ENCODE measurements at places on chromosomes 1 and 21.

- H3K36me3 ChIP-seq: no peaks in the 10 kb centered on the region
- no peak for DNase-seq
Observed at GRCh38 chr1:16042096-16042495, 1.5 kb upstream of the CLCNKB start.

- H3K27ac ChIP-seq: no peak overlapping the region
- H3K36me3 ChIP-seq: no peaks in the 10 kb centered on the region
- H3K27me3 ChIP-seq: no peaks in the 10 kb centered on the region
- H3K4me3 ChIP-seq: no peak overlapping the region
- H3K4me1 ChIP-seq: no peaks in the 10 kb centered on the region
Observed at GRCh38 chr1:44723496-44724295, 7.3 kb downstream of the RNU5D-1 start.

DNA sequence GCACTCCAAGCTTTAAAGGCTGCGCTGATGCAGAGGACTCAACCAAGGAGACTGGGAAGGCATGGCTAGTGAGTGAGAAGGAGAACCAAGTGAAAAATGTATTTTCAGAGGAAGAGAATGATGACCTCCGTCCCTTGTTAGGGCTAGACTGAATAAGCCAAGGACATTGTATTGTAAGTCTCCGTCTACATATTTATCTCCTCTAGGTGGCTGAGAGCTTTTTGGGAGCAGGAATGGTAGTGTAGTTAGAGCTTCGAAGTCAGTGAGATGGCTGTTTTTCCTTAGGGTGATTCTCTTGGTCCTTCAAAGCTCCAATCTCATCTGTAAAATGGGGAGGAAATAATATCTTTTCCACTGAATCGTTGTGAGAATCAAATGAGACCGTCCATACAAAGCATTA lies 37.6 kb downstream of the ZBTB40 start:
- H3K4me3 ChIP-seq: no peak overlapping the region
- H3K27me3 ChIP-seq: no peaks in the 10 kb centered on the region
- no peaks in the 10 kb centered on the region for H3K36me3 ChIP-seq
- DNase-seq: no peak

DNA sequence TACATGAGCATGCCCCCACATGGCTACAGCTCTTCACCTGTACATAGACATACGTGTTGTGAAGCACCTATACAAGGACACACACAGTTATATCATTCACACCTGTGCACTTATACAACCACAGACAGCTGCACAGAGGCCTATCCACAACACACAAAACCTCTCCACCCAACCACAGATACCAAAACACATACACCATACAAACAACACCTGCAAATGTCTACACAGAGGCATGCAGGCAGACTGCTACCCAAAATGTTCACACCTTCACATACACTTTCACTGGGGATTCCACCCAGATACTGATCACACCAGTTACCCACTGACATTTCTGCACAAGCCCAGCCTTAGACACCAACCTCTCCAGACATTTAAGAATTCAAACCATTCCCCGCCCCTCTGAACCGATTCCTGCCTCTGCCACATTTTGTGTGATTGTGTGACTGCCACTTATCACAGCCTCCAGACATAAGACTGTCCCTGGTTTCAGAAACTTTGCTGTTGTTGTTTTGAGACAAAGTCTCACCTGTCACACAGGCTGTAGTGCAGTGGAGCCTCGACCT lies 2.0 kb downstream of the C1orf232 start:
- no peak overlapping the region for H3K4me3 ChIP-seq
- H3K27me3 ChIP-seq: no peaks in the 10 kb centered on the region
- no peaks in the 10 kb centered on the region for H3K4me1 ChIP-seq
- H3K36me3 ChIP-seq: no peaks in the 10 kb centered on the region
- H3K27ac ChIP-seq: no peak overlapping the region
- no peak for DNase-seq

DNA sequence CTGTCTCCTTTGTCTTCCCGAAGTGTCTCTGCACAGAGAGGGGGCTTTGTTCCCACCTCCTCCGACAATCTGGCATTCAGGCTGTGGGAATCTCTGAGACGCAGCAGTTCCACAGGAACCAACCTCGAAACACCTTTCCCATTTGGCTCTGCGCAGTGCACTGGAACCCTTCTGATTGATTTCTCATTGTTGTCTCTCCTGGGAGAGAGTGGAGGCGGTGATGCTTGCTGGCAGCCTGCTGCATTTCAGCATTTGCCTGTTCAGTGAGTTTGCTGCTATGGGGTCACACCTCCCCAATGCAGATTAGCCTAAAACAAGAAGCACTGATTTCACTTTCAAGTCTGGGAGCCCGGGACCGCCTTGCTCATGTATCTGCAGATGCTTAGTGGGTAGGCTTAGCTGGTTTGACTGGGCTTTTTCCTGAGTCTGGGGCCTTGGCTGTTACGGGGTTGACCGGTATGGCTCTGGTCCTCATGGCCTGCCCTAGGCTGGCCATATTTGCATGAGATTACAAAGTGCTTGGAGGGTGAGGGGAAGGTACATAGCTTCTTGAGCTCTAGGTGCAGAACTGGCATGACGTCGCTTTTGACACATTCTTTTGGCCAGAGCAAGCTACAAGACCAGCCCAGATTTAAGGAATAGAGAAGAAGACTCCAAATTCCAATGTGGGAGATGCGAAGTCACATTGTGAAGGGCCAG lies 695.3 kb downstream of the PTPRU start:
- no peak overlapping the region for H3K27ac ChIP-seq
- no peak for DNase-seq
- H3K36me3 ChIP-seq: no peaks in the 10 kb centered on the region

DNA sequence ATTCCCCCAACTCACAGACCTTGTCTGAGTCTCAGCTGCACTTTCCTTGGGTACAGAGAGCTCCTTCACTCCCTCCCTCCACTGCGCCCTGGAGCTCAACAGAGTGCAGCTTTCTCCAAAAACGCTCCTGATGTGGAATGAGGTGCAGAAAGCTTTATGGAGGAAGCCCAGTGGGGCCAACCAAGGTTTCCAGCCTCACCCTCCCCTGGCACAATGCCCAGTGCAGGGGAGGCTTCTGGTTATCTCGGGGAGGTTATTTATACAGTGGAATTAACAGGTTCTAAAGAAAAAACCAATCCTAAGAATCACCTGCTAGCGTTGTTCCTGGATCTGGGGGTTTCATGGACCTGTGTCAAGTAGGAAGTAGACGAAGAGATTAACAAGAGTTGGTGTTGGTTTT lies at the start of gene ITLN1:
Gene ITLN1, minus strand, starts transcription at position 139 of the 400 bp plus-strand sequence. CDS start 303 bp downstream, outside the sequence.
- no peaks in the 10 kb centered on the region for H3K4me1 ChIP-seq
- DNase-seq: no peak
- H3K4me3 ChIP-seq: no peak within 1 kb of the TSS
- no peaks in the 10 kb centered on the region for H3K27me3 ChIP-seq
- no peaks in the 10 kb centered on the region for H3K36me3 ChIP-seq

DNA sequence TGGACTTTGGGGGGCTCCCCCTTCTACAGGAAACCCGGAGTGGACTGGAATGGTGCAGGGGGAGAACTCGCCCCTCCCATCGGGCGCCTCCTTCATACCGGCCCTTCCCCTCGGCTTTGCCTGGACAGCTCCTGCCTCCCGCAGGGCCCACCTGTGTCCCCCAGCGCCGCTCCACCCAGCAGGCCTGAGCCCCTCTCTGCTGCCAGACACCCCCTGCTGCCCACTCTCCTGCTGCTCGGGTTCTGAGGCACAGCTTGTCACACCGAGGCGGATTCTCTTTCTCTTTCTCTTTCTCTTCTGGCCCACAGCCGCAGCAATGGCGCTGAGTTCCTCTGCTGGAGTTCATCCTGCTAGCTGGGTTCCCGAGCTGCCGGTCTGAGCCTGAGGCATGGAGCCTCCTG lies at the start of gene TNFRSF14:
Gene TNFRSF14, plus strand, starts transcription at position 95 of the 401 bp plus-strand sequence. Its CDS starts 294 bp downstream, at position 389.
- no peaks in the 10 kb centered on the region for H3K27me3 ChIP-seq
- DNase-seq: peak; percentile 46
- H3K4me1 ChIP-seq: peaks cover 19% of the 10 kb centered on the region
- H3K4me3 ChIP-seq: peak within 1 kb of the TSS; percentile 74
- peak within 1 kb of the TSS; percentile 99 for H3K27ac ChIP-seq

- H3K4me3 ChIP-seq: no peak overlapping the region
- H3K36me3 ChIP-seq: peaks cover 6% of the 10 kb centered on the region
- no peaks in the 10 kb centered on the region for H3K27me3 ChIP-seq
- no peak overlapping the region for H3K27ac ChIP-seq
- DNase-seq: no peak
Observed at GRCh38 chr1:40454873-40455272, 4.6 kb downstream of the ZFP69B start.
